T47D (cell line): ENCODE measurements at places on chromosomes 3 and 15.

DNA sequence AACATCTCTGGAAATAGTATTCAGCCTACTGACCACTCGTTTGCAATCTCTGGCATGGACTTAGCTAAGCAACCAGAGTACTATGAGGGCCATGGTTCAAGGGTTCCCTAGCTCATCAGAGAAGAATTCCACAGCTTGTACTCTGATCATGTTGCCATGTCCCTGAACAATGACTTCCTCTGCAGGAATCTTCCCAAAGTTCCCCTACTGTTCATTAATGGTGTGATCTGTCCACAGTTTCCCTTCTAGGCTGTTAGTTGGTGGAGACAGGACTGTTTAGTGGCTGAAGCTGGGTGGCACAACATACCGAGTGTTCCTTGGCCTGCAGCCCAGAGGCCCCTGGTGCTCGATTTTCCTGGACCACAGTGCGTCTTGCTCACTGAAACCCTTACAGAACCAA lies 44.4 kb upstream of the GALNT15 start:
- DNase-seq, result no peak

DNA sequence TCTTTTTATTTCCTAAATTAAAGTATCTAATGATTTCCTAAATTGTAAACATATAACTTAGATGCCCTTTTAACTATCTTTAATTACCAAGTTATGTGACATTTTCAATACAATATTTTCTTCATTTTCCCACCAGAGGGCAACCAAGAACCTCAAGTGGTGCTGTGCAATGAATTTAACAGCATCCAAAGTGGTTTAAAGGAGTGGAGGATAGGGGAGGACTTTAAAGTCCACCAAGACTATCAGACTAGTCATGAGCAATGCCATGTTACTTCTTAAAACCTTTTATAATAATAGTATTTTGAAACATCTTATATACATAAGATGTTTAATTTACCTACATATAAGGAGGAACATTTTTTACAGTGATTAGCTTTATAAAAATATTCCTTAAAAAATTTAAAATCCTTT lies 74.4 kb downstream of the DLG1 start:
- peak; percentile 83 for DNase-seq

DNA sequence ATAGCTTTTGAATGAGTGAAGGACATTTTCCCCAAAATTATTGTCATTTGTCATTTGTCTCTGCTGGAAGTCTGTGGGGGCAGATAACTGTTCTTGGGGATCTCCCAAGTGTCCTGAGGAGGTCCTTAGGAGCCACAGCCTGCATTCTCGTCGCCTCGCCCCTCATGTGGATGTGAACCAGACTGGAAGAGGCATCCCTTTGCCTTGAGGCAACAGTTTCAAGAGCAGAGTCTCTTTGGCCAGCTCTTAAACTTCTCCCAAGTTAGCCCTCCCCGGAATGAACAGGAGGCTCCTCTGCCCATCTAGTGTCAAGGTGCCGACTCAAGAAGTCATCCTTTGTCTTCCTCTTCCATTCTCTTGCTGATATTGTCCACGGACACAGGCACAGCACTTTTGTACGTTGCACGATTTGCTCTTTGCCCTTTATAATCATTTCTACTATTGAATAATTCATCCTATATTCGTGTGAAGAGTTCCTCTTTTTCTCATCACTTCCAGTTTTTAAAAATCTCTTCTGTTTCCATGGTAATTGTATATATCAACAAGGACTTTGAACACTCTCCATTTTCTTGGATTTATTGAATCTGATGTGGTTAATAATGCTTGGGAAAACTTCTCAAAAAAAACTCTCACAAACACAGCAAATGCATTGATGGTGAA lies 40.8 kb upstream of the CD47 start:
- no peak for DNase-seq

GRCh38 chr3:188671971-188672370 lies 499.8 kb upstream of the TPRG1 start:
- no peak for DNase-seq

DNA sequence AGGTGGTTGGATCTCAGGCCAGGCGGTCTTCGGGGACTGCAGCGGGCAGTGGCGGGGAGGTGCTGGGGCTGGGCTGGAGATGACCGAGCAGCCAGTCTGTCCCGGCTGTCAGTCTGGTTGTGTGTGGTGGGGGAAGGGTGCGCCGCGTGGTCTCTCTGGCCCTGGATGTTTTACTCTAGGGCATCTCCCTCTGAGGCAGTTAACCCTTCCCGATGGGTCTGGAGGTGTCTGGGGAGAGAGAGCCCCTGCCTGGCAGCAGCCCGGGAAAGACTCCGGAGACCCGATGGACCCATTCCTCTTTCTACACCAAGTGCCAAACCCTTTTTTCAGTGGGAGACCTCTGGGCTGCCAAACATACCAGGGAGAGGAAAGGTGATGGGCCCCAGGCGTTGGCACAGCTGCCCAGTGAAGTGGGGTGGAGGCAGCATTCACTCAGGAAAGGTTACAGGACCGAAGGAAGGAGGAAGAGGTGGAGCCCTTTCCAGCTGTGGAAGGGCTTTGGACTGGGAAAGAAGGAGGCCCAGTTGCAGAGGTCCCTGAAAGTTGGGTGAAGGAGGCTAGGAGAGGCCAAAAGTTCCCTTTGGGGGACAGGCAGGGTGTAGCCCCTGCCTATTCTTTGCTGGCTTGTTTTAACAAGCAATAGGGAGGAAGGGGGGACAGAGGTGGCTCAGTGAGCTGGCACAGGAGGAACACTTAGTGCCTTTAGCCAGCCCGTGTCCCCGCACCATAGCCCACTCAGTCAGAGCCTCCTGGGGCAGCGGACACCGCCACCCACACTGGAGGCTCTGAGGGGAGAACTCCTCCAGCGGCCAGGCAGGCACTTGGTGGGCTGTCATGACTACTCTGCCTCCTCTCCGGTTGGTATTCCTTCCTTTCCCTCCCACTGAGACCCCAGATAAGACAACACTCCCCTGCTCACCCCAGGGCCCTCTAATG lies 2.7 kb upstream of the BAHD1 start:
- peak; percentile 68 for DNase-seq

- DNase-seq, result no peak
Measured at GRCh38 chr3:18680758-18681157, 255.6 kb upstream of the SATB1 start.

DNA sequence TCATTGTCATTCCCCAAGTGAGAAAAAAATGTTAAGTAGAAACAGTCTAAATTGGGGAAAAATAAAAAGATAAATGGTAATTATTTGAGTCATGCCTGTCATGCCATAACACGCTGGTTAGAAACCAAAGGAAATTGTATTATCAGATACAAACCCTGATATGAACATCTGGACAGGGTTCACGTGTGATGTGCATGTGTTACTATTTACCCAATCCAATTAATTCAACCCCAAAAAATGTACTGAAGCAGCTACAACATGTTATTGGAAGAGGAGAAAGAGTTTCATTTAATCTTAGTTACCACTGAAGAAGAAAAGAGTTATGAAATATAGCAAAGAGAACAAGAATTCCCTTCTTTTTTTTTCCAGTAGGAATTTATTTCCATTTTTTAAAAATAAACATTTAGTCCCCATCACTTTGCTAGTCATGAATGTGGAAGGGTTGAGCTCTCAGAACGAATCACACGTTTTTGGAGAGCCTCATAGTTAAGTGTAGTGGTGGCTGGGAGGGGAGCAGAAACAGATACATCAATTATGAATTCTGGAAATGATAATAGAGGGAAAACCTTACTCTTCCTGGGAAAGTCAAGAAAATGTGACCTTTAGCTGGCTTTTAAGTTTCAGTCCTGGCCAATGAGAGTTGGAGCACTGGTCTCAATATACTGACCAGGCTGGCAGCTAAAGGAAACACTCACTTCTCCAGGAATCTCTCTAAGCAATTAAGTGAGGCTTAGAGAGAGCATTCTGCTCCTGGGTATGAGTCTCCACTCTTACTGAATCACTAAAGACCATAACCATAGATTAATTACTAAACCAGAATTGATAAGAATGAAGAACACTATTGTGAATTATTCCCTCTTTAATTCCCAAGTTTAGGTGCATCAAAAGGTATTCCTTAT lies 796.5 kb downstream of the GRM7 start:
- DNase-seq, result no peak

GRCh38 chr15:62119227-62119864 lies 45.7 kb downstream of the C2CD4B start:
- DNase-seq, result no peak

DNA sequence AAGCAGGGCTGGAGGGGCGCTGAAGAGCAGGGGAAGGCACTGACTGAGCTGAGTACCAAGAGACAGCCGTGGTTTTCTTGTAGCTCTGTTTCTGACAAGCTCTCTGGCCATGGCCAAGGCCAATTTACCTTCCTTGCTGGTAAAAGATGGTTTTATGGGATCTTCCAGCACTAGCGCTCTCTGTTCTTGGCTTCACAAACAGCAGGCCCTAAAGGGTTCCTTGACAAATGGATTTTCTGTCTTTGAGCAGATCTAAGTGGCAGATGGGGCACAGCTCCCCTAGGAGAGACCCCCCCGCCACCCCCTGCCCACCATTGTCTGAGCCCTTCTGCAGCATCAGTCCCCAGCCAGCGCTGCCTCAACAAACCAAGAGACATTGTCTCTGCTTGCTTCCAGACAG lies 66.6 kb downstream of the GAP43 start:
- DNase-seq, result no peak

- DNase-seq, result no peak
Measured at GRCh38 chr3:49030321-49030720, 1.1 kb upstream of the IMPDH2 start.

DNA sequence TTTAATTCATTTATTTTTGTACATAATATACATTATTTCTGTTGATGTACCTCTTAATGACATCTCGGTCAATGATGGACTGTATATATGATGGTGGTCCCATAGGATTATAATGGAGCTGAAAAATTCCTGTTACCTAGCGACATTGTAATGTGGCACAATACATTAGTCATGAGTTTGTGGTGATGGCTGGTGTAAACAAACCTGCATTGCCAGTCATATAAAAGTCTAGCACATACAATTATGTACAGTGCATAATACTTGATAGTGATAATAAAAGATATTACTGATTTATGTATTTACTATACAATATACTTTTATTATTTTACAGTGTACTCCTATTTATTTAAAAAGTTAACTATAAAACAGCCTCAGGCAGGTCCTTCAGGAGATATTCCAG lies 15.1 kb downstream of the TTC14 start:
- no peak for DNase-seq

DNA sequence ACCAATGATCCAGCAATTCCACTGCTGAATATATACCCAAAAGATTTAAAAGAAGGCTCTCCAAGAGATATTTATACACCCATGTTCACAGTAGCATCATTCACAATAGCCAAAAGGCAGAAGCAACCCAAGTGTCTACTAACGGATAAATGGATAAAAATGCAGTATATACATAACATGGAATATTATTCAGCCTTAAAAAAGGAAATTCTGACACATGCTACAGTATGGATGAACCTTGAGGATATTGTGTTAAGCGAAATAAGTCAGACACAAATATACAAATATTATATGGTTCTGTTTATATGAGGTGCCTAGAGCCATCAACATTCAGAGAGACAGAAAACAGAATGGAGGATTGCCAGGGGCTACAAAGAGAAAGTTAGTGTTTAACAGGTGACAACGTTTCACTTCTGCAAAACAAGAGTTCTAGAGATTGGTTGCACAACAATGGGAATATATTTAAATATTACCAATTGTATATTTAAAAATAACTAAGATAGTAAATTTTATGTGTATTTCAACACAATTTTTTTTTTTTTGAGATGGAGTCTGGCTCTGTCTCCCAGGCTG lies 69.4 kb downstream of the STAG1 start:
- no peak for DNase-seq

- no peak for DNase-seq
Measured at GRCh38 chr15:34847598-34847997, 52.2 kb upstream of the ACTC1 start.

- no peak for DNase-seq
Measured at GRCh38 chr3:63977893-63978292, 45.4 kb downstream of the PSMD6 start.

DNA sequence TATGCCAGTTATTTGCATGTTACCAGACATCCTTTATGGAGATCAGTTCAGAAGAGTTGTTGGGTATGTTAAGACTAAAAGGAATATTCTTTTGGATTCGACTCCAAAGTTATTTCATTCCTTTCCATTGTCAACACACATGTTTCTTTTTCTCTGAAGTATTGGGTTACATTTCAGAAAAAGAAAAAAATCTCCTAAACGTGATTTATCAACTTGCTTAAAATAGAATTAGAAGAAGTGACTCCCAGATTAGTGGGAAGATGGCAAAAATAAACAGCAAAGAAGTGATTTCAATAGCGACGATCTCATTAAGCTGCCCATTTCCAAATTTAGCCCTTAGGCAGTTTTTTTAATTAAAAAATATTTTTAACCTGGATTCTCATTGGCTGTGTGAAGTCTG lies 85.4 kb downstream of the TIGIT start:
- DNase-seq, result no peak

DNA sequence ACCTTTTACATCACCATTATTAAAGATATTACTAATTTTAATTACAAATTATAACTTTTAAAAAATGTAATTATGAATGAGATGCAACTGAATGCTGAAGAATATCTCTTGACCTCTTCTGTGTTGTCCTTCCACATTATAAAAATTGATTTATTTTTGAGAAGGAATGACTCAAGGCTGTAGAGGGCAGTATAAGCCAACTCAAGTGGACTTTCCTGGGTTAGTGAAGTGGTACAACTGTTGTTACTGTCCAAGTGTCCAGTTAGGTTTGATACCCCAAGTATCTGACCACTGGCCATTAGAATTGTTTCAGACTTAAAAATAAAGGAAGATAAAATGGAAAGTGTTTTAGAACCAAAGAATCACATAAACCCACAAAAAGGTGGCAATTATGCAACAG lies 51.9 kb downstream of the BBX start:
- peak; percentile 61 for DNase-seq

DNA sequence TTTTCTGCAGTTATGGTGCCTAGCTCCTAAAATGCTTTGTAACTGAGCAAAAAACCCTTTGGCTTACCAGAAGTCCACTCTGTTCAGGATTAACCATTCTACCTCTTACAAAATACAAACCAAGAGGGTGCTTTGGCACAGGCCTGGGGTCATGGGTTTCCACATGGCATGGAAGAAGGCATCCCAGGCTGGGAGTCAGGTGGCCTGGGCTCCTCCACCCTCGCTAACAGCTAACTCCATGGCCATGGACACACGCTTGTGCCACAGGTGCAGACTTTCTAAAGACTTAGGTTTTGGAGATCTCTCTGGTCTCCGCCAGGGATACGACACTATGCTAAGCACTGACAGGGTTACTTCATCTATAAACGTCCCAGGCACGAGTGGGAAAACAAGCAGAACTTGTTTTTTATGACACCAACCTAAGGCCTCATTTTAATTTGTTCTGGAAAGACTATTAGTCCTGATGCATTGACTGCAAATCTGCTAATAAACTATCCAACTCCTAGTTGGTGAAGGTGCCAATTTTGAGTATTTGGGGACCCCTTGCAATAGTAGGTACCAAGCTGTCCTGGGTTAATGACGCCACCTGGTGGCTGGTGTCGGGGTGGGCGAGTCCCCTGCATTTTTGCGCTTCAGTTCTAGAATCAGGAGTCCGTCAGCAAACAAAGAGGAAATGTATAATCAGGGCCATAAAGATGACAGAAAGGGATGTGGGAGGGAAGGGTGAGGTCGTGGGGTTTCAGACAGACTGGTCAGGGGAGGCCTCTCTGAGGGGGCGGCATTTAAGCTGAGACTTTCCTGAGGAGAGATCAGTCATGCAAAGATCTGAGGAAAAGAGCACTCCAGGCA lies 10.3 kb upstream of the ALDH1A3 start:
- DNase-seq, result no peak

- no peak for DNase-seq
Measured at GRCh38 chr3:6468589-6468988, 392.3 kb upstream of the GRM7 start.
